ENCODE measurements at places on chromosomes 11 and 22. TPM values are rescaled to one million over a fixed set of nuclear protein-coding genes. Genes with fewer than 3 reads are reported as not detected.

DNA sequence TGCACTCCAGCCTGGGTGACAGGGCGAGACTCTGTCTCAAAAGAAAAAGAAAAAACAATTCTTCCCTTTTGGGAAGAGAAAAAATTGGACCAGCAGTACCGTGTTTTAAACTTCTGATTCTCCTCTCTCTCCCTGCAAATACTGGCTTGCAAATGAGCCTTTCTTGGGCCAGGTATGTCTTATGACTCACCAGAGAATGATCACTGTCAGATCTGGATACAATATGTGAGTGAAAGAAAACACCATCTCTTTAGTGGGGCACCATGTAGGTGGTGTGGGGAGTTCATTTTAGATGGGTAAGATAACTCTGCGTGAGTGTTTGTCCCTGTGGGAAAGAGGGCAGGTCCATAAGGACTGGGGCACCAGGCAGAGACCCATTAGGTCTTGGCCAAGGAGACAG lies 2.4 kb upstream of the SCGB2A2 start:
- no peak for DNase-seq

GRCh38 chr11:35292279-35292678 lies 127.1 kb downstream of the SLC1A2 start:
- no peak for DNase-seq

The PATE1 gene
- not detected for total RNA-seq

The LUZP2 gene
- not detected for total RNA-seq

- no peak for DNase-seq
These were observed 8.9 kb upstream of the MUC15 start for GRCh38 chr11:26580929-26581328.
